ENCODE measurements at places on chromosomes 11 and 22. TPM values are rescaled to one million over a fixed set of nuclear protein-coding genes. Genes with fewer than 3 reads are reported as not detected.

Gene CNIH2
- 0.48 TPM for polyA plus RNA-seq

Gene EFCAB6
- polyA plus RNA-seq = 1.00 TPM

Gene C11orf97
- not detected for polyA plus RNA-seq

Gene MARK2
- 12.3 TPM for polyA plus RNA-seq

Gene ACTN3
- not detected for polyA plus RNA-seq

Gene RAC2
- polyA plus RNA-seq = 11.0 TPM

Gene OR52E8
- not detected for polyA plus RNA-seq

Gene MS4A3
- polyA plus RNA-seq = not detected

Gene YWHAH
- 51.5 TPM for polyA plus RNA-seq

DNA sequence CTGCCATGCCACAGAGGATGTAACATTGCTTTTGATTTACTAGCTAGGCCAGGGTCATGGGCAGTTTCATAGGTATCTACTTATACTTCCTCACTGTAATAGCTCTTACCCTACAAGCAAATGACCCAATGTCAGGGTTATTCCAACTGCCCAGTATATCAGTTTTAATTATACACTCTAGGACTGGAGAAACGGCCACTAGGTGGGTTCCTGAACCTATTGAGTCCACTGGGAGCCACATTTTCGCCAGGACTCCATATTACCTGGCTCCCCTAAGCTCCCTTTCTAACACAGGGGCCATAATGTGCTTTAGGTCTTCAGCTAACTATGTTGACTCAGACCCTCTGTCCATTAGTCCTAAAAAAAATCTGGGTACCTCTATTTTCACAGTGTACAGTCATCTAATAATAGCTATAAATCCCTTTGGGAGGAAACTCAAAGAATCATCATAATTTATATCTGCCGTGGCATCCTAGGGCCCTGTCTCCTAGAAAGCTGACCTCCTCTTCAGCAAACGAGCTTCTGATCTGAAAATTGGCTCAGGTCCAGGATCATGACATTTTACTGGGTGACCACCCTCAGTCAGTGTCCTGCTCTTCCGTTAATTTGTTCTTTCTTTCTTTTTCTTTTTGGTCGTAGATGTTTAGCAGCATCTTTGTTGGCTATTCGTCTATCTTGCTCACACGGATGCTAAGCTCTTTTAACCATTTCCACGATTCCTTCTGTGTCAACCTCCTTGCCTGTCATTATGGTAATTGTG, 244.3 kb downstream of the FAM76B start:
- H3K4me3 ChIP-seq = no peak overlapping the region
- no peaks in the 10 kb centered on the region for H3K4me1 ChIP-seq
- H3K27ac ChIP-seq = no peak overlapping the region
- H3K36me3 ChIP-seq = no peaks in the 10 kb centered on the region
- DNase-seq = no peak

DNA sequence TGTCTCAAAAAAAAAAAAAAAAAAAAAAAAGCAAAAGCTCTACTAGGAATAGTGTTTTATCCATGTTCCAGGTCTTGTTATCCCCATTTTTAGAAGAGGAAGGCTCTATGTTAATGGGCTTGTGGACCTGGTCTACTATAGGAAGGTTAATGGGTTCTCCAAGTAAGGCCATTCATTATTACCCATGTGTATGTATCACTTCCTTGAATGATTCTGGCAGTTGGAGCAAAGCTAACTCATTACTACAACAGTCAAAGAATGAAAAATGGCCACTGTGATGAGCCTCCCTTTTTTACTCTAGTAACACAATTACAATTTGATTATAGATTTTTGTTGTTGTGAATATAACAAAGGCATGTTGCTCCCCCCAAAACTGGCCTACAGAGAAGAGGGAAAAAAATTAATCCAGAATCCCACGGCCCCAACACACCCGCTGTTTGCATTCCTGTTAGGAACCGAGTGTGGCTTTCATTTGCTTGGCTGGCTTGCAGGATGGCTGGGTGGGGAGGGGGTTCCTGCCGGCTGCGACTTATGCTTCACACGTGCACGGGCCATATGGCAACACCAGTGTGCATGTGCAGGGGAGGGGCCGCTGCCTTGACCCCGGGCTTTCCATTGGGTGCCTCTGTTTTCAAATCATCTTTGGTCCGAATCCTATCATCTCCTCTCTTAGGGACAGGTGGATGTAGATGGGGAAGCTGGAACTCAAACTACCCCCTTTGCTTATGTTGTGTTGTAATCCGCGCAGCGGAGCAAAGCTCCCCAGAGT, 148.8 kb downstream of the HIPK3 start:
- H3K36me3 ChIP-seq = no peaks in the 10 kb centered on the region
- H3K27ac ChIP-seq = no peak overlapping the region
- no peaks in the 10 kb centered on the region for H3K4me1 ChIP-seq
- DNase-seq = no peak
- no peak overlapping the region for H3K4me3 ChIP-seq
- H3K27me3 ChIP-seq = no peaks in the 10 kb centered on the region

- H3K27ac ChIP-seq = no peak overlapping the region
- no peaks in the 10 kb centered on the region for H3K36me3 ChIP-seq
- no peak overlapping the region for H3K4me3 ChIP-seq
- DNase-seq = no peak
- H3K27me3 ChIP-seq = no peaks in the 10 kb centered on the region
Observed at GRCh38 chr11:103737747-103738146, 298.7 kb upstream of the DDI1 start.

- no peaks in the 10 kb centered on the region for H3K4me1 ChIP-seq
- no peaks in the 10 kb centered on the region for H3K27me3 ChIP-seq
- DNase-seq = no peak
- H3K4me3 ChIP-seq = no peak overlapping the region
Observed at GRCh38 chr22:43917521-43917920, 6.1 kb upstream of the PNPLA3 start.

- H3K36me3 ChIP-seq = no peaks in the 10 kb centered on the region
- H3K27me3 ChIP-seq = no peaks in the 10 kb centered on the region
- peak; percentile 97 for DNase-seq
- H3K4me3 ChIP-seq = peak within 1 kb of the TSS; percentile 85
- peak within 1 kb of the TSS; percentile 78 for H3K27ac ChIP-seq
Observed at GRCh38 chr11:62573592-62574362, at the start of gene EEF1G. EEF1G (minus strand) TSS chr11:62573891; CDS start chr11:62573842, 49 bp downstream.

DNA sequence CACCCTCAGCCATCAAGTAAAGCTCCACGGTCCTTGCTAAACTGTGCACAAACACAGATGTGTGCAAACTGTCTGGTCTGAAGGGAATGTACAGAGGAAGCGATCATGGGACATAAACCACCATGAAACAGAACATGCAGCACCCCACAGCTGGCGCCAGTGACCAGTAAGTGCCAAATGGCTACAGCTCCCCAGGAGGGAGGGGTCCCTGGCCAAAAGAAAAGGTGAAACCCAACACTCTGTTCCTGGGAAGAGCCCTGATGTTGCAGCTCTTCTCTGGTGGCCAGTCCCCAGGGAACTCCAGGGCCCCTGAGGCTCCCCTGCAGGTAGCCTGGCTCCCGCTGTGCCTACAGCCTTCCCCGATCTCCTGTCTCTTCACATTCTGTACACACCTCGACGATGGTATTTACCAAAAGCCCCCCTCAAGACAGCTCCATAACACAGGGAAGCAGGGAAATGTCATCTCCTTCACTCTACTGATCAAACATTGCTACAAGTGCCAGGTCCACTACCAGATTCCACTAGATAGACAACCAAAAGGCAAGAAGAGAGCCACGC, 2.9 kb downstream of the DGCR6L start:
- H3K27me3 ChIP-seq = no peaks in the 10 kb centered on the region
- peaks cover 7% of the 10 kb centered on the region for H3K4me1 ChIP-seq
- H3K27ac ChIP-seq = no peak overlapping the region
- no peak overlapping the region for H3K4me3 ChIP-seq
- DNase-seq = no peak
- no peaks in the 10 kb centered on the region for H3K36me3 ChIP-seq

DNA sequence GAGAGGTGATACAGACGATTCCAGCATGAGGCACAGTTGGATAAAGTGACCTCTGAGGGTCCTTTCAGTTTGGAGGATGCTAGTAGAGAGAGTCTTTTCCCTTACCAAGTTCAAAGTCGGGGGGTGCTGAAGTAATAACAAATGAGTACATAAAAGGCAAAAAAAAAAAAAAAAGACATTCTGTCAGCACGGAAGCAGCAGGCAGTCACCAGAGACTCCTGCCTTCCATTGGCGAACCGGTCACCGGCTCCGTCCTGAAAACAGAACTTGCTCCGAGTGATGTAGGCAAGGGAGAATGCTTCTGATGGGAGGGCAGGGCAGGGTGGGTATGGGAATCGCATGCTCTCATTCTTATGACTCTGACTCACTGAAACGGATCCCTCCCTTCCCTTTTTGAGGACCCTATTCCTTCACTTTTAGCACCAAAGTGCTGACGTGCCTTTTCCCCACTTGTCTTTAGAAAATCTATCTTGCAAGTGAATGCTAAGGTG, 65.9 kb downstream of the PRR5L start:
- H3K36me3 ChIP-seq = no peaks in the 10 kb centered on the region
- H3K27ac ChIP-seq = no peak overlapping the region
- peak; percentile 32 for DNase-seq
- H3K4me1 ChIP-seq = no peaks in the 10 kb centered on the region
- no peak overlapping the region for H3K4me3 ChIP-seq

GRCh38 chr11:90216611-90217010, 6.2 kb downstream of the CHORDC1 start:
- H3K4me1 ChIP-seq = peaks cover 5% of the 10 kb centered on the region
- no peak for DNase-seq
- no peaks in the 10 kb centered on the region for H3K27me3 ChIP-seq
- H3K4me3 ChIP-seq = no peak overlapping the region

GRCh38 chr11:79507706-79508105, 66.9 kb upstream of the TENM4 start:
- H3K27me3 ChIP-seq = no peaks in the 10 kb centered on the region
- no peak overlapping the region for H3K4me3 ChIP-seq
- H3K4me1 ChIP-seq = peaks cover 1% of the 10 kb centered on the region
- DNase-seq = no peak
- H3K36me3 ChIP-seq = no peaks in the 10 kb centered on the region
- no peak overlapping the region for H3K27ac ChIP-seq

- H3K4me1 ChIP-seq = peaks cover 2% of the 10 kb centered on the region
- DNase-seq = no peak
- H3K27me3 ChIP-seq = no peaks in the 10 kb centered on the region
- no peaks in the 10 kb centered on the region for H3K36me3 ChIP-seq
Observed at GRCh38 chr22:31243339-31244045, 31.4 kb downstream of the LIMK2 start.

- H3K4me3 ChIP-seq = no peak overlapping the region
- peaks cover 2% of the 10 kb centered on the region for H3K4me1 ChIP-seq
- H3K27ac ChIP-seq = no peak overlapping the region
- H3K36me3 ChIP-seq = no peaks in the 10 kb centered on the region
Observed at GRCh38 chr22:32200752-32201151, 4.1 kb downstream of the RFPL2 start.

DNA sequence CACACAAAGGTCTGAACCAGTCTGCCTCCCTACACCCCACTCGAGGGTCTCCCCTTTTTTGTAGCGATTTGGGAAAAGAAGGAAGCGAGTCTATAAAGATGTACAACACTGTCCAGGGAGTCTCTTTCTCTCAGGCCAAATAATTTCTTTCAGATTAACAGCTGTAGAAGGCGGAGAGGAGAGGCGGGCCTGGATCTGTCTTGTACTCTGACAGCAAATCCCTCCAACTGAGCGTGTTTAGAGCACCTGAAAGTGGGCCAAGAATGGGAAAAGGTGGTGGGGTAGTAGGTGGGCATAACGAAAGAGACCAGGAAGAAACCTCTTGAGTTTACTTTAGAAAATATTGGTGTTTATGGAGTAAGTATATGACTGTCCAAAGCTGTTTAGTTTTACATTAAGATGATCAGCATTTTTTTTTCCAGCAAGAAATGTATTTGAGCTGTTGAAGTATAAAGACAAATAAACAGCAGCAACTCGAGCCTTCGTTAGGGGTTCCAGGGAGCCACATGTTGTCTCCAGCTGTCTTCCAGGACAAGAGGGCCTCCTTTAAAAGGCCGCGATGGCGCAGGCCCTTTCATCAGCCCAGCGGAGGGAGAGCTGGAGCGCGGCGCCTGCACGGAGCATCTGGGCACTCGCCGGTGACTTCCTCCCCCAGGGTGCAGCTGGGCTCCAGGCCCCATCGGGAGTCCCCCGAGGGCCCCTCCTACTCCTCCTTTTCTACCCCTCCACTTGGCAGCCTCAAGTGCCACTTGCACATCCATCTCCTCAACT, 34.9 kb downstream of the SCUBE1 start:
- no peaks in the 10 kb centered on the region for H3K27me3 ChIP-seq
- no peaks in the 10 kb centered on the region for H3K36me3 ChIP-seq
- no peak overlapping the region for H3K27ac ChIP-seq
- no peak for DNase-seq

- H3K4me3 ChIP-seq = no peak overlapping the region
- no peaks in the 10 kb centered on the region for H3K36me3 ChIP-seq
- no peaks in the 10 kb centered on the region for H3K27me3 ChIP-seq
- H3K4me1 ChIP-seq = no peaks in the 10 kb centered on the region
- no peak for DNase-seq
- no peak overlapping the region for H3K27ac ChIP-seq
Observed at GRCh38 chr22:28358312-28358711, 321.3 kb downstream of the TTC28 start.

Data from ovary (tissue), 10 donors.